ENCODE measurements at places on chromosomes 7 and 10.

GRCh38 chr10:74063256-74063655 lies 65.3 kb downstream of the VCL start:
- DNase-seq, result no peak

GRCh38 chr7:46486256-46487206 lies 565.5 kb upstream of the IGFBP3 start:
- DNase-seq, result no peak

DNA sequence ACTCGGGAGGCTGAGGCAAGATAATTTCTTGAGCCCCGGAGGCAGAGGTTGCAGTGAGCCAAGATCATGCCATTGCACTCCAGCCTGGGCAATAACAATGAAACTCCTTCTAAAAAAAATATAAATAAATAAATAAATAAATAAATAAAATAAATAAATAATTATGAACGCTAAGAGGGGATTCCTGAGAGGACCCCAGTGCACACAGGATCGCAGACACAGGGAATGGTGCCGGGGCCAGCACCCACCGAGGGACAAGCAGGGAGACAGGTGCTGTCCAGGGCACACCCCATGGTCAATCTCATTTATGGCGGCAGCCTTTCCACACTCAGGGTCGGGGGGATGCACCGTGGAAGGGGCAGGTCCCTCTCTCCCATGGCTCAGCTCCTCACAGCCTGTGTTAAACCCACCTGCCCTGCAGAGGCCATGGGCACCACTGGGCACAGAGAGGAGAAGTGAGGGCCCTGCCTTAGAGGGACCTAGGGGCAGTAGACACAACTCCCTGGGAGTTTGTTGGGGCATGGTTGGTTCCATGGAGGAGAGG lies 2.2 kb upstream of the RAMP3 start:
- DNase-seq, result no peak

DNA sequence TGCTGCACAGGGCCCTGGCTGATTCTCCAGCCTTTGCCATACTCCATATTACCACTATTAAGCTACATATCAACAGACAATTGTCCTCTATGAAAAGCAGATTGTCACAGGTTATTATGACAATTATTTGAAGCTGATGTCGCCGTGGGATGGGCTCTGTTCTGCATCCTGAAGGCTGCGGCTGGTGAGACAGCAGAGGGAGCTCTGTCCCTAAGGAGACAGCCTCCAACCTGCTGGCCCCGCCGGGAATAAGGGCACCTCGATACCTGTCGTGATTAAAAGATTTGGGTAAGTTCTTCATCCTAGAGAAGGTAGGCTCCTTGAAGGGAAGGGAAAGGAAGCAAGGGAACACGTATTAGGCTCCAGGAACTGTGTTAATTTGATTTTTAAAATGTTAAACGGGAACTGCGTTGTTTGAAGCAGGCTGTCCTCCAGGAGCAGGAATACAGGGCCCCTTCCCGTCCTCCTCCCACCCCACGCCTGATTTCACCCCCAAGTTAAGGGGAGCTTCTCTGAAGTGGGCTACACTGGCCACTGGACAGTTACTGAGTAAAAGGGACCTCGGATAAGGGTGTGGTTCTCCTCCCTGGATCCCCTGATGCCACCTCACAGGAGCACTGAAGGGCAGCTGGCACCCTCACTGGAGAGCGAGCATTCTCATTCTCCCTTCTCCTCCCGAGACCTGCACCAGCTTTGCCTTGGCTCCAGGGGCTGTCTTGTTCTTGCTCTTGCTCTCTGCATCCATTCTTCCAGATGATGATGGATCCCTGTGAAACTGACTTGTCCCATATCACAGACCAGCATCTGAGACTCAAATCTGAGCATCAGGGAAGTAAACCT lies 11.8 kb upstream of the TIAL1 start:
- DNase-seq, result no peak

GRCh38 chr7:1662101-1662500 lies 8.0 kb upstream of the ELFN1 start:
- no peak for DNase-seq

- DNase-seq, result no peak
These were observed 26.4 kb upstream of the ITPRID1 start for GRCh38 chr7:31487476-31487875.

GRCh38 chr7:98372993-98373392 lies 27.9 kb downstream of the BAIAP2L1 start:
- no peak for DNase-seq
